Activated CD4-positive, CD25-positive, alpha-beta regulatory T cell (primary cell): ENCODE measurements at places on chromosomes 6 and 20.

- no peak for DNase-seq
These were observed 94.6 kb downstream of the TIAM2 start for GRCh38 chr6:155089746-155090145.

- DNase-seq = no peak
These were observed 101.1 kb downstream of the MAP3K7 start for GRCh38 chr6:90485635-90486277.

GRCh38 chr20:52438326-52438963 lies 246.9 kb upstream of the ZFP64 start:
- no peak for DNase-seq

- no peak for DNase-seq
These were observed 564.8 kb downstream of the RFPL4B start for GRCh38 chr6:112911959-112912358.

DNA sequence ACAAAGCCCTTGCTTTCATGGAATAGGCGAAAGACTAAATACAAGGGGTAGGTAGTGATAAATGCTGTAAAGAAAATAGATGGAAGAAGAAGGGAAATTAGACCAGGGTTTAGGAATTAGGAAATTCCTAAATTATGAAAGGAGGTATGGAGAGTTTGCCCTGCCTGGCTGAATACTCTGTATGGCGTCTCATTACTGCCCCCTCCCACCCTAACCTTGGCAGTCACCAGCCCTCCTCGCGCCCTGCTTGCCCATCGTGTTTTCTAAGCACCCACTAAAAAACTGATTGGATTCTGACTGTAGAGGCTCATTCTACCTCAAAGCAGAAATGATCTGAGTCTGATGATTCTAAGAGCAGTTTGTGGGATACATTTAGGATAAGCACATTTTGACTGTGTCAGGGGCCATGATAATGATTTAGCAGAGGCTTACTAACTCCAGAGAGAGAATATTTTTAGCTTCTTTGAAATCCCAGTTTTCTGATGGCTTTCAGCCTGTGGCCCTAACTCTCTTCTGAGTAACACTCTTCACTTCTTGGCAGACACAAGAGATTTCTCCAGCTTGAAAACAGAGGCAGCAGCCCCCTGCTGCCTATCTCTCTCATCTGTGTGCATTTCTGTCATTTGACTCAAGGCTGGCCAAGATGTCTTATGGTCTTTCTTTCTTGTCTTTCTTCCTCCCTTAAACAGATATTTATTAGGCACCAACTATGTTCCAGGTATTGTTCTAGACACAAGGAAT lies 1.4 kb upstream of the CHD6 start:
- DNase-seq = no peak

- DNase-seq = no peak
These were observed 164.9 kb upstream of the HEY2 start for GRCh38 chr6:125584468-125584939.

DNA sequence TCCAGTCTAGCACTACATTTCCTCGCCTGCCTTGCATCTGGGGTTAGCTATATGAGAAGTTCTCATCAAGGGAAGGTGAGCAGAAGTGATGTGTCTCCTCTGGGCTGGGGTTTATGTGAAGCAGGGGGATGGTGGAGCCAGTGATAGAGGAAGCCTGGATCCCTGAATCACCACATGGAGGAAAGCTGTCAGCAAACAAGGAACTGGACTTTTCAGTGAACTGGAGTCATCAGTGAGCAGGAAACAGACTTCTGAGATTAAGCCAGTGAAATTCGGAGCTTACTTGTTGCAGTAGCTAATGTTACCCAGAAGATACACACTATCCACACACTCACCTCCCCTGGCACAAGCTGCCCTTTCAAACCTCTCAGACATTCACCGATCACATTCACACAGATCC lies 13.4 kb upstream of the TOX2 start:
- DNase-seq = no peak

DNA sequence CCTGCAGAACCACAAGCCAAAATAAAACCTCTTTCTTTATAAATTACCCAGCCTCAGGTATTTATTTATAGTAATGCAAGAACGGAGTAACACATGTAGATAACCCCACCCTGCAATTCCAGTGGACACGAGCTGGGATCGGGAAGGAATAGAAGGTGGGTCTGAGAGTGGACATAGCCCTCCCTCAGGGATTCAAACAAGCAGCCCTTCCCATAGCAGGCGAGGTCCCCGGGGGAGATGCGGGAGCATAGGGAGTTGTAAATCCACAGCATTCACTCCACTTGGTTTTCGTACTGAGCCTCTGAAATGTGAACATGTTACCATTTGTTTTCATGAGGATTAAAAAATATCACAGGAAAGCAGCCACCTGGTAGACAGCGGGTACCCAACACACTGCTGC lies 312.6 kb downstream of the CDH4 start:
- DNase-seq = no peak

DNA sequence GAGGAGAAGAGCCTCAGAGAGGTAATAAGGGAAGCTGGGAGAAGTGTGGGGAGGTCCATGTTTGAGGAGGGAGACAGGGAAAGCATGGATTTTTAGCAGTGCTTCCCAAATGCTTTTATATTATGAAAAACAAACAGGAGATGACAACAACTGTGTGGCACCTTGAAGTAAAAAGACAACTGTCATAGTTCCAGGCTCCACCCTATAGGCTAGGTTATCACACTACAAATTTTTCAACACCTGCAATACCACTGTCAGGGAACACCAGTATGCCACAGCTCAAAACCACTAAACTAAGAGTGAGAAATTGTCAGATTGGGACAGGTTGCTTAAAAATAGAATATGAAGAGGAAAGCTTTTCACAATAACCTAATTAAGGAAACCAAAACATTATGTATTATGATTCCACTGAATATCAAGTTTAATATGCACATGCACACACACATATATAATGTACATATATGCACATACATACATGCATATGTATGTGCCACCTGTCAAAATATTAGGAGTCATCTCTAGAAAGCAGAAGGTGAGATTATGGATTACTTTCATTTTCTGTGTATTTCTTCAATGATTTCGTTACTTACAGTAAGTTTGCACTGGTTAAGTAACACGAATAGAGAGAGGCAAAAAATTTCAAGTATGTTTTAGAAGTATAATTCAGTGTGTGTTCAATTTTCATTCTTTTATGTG lies 261.2 kb downstream of the PTPRK start:
- no peak for DNase-seq

DNA sequence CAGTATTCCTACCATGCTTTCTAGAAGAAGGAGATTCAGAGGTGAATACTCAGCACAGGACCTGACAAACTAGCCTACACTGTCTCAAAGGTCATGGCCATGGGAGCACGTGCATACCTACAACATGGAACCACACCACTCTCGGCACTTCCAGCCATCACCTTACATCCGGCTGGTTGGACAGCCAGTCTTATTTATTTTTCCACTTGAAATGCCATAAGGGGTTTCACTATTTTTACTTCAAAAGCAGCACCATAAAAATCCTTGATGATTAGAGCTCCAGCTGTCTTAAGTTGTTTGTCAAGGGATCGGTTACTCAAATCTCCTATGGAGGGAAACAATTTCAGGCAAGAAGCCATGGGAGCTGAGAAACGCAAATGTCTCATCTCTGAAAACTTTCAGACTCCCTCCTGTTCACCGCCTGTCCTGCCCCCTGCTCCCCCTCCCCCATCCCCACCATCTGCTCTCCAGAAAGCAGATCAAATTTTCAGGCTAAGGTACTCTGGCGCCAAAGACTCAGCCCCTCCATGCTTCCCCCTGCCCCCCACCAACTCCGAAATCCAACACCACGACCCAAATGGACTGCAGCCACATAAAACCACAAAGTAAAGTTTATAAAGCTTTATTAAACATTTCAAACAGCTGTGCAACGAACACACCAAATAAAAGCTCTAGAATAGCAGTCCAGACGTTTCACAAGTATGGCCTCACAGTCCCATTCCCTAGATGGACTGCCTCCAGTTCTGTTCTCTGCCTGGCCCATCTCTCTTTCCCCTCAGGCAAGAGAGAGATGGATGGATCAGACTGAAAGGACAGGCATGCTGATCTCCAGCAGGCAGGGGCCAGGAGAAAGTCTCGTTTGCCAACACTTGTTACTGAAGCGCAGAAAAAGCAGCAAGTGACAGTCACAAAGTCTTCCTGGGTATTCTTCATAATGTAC lies 4.0 kb upstream of the NNAT start:
- no peak for DNase-seq

DNA sequence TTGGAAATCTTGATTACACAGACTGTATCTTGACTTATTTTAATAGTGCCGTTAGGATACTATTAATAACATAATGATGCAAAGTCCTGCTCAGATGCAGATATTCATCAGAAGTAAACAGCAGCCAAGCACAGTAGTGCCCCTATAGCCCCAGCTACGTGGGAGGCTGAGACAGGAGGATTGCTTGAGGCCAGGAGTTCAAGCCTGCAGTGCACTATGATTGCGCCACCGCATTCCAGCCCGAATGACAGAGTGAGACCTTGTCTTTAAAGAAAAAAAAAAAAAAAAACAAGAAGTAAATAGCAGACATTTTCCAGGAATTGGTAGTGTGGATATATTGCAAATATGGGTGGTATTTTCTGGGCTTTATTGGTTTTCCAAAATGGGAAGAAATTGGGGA lies 61.8 kb downstream of the TULP4 start:
- DNase-seq = no peak

DNA sequence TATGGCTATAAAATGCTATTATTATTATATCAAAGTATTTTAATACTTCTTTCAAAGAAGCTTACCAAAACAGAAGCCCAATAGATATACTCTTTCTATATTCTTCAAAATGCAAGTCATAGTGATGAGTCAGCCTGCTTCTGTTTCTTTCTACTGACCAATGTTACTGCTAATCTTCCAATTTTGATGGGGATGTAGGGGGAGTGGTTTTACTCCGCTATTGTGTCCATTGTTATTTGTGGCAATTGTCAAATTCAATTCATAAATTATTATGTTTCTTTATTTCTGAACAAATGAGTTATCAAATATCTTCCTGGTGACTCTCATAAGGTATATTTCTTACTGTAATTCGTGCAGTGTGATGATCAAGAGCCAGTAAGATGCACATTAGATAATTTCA lies 221.5 kb upstream of the DEFB112 start:
- DNase-seq = no peak
